SK-MEL-5 (cell line): ENCODE measurements at places on chromosomes 5 and 9.

GRCh38 chr5:90602681-90603080 is 44.1 kb downstream of the ADGRV1 start:
- no peak for DNase-seq

GRCh38 chr5:7478459-7478858 is 82.5 kb downstream of the ADCY2 start:
- peak; percentile 16 for DNase-seq

GRCh38 chr5:73892806-73893205 is 266.8 kb downstream of the ARHGEF28 start:
- no peak for DNase-seq

GRCh38 chr5:34722183-34722582 is 66.1 kb downstream of the RAI14 start:
- DNase-seq = no peak

- DNase-seq = no peak
Observed at GRCh38 chr5:136615251-136616119, 250.1 kb upstream of the TRPC7 start.
